Hepatic stellate cell (primary cell): ENCODE measurements at places on chromosomes 6 and 20.

- peak; percentile 57 for DNase-seq
Measured at GRCh38 chr20:2750491-2751251, 49.8 kb downstream of the CPXM1 start.

GRCh38 chr6:20056350-20056992, 155.8 kb downstream of the MBOAT1 start:
- DNase-seq: peak; percentile 14

GRCh38 chr20:13009682-13010406, 1.1 kb downstream of the SPTLC3 start:
- peak; percentile 29 for DNase-seq

DNA sequence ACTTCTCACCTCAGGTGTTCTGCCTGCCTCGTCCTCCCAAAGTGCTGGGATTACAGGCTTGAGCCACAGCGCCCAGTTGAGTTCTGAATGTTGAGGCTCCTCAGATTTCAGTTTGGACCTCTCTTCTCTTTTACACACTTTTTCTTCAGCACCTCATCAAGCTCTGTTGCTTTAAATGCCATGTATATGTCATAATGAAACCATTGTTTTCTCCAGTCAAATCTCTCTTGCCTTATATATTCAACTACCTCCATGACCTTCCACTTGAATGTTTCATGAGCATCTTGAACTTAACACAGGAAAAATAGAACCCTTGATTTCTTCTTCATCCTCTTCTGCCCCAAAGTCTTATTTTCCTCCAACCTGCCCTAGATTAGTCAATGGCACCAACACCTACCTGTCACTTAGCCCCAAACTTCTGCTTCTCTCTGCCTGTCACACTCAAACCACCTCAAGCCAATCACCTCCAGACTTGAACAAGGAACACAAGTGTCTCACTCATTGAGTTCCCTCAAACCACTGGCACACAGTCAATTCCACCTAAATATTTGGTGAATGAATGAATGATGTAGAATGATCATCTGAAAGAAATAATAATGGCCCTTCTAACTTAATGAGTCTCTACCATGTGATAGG, 161.0 kb upstream of the SGK1 start:
- DNase-seq: no peak

DNA sequence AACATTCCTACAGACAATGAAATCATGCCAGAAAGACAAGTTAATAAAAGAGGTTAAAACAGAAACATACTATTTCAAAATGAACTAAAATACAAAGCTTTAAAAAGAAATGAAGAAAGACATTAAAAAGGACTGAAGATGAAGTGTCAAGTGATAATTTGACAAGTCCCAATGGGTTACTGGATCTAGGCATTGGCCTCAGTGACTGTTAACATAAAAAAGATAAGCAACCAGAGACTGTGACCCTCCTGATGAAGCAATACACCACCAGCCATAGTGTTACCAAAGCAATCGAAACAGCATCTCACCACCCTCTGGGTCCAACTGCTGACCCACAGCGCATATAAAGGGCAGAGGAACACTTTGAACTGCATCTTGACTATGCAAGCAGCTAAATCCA, 130.3 kb downstream of the FIG4 start:
- no peak for DNase-seq

GRCh38 chr6:127749095-127749494, 151.8 kb downstream of the THEMIS start:
- no peak for DNase-seq

GRCh38 chr6:39829331-39829730, 37.2 kb downstream of the DAAM2 start:
- no peak for DNase-seq

DNA sequence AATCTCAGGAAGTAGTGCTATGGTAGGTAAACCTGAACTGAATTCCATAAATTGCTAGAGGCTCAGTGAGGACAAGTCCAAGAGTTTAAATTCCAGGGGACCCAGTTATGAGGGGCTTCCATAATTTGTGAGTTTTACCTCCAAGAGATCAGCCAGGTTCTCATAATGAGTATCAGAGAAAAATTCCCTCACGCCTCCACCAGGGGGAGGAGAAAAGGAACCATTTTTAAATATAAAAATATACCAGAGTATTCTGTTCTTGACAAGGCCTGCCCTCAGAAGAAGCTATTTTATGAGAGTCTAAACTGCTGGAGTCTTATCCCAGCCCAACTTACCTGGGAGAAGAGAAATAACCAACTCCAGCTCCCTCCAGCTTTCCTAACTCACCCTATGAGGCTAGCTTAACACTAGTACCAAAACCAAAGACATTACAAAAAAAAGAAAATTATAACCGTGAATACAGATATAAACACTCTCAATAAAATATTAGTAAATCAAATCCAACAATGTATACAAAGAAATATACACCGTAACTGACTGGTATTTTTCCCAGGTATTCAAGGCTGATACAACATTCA, 158.7 kb downstream of the TFAP2A start:
- DNase-seq: peak; percentile 1

- DNase-seq: no peak
Measured at GRCh38 chr6:118804091-118804490, 89.9 kb upstream of the ASF1A start.

DNA sequence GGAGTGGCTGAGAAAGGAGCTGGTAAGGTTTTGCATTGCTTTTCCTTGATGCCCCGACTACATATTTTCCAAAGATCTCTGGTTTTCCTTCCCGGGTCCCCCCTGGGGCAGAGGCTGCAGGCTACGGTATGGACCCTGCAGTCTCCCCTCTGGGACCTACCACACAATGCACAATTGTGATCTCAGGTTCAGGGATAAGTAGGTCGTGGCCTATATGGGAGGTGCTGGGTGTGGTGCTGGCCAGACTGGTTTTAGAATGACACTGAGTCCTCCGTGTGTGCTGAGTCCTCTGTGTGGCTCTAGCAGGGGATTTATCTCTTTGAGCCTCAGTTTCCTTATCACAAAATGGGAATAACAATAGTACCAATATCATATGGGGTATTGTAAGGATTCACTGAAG, 376 bp downstream of the C20orf202 start:
- no peak for DNase-seq

DNA sequence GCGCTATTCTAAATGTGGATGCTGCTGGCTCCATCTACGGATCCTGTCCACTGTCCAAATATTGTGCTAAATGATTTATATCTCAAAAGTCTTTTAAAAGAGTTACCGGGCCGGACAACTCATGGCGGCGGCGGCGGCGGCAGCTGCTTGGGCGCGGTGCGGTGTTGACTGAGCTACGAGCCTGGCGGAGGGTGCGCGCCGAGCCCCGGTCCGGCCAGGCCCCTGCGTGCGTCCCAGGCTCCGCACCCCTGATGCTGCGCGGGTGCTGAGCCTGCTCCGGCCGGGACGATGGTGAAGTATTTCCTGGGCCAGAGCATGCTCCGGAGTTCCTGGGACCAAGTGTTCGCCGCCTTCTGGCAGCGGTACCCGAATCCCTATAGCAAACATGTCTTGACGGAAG, 303.4 kb downstream of the CENPW start:
- no peak for DNase-seq

GRCh38 chr6:17519120-17519519, 81.0 kb upstream of the FAM8A1 start:
- peak; percentile 80 for DNase-seq

DNA sequence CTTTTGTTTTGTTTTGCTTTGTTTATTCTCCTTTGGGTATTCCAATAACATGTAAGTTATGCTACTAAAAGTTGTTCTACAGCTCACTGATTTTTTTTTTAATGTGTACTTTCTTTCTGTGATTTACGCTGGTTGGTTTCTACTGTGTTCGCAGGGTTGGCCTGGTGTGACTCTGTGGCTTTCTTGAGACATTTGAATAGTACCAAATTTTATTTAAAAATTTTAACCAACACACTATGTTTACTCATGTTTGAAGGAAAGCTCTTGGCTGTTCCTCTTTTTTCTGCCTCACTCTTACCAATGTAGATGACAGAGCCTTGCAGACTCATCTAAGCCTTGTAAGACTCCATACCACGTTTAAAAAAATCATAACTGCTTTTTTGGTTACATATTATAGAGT, 1784.9 kb upstream of the DEFB115 start:
- DNase-seq: no peak

GRCh38 chr20:25025091-25025861, 32.7 kb downstream of the ACSS1 start:
- DNase-seq: no peak

- DNase-seq: no peak
Measured at GRCh38 chr6:122286512-122286911, 112.9 kb upstream of the HSF2 start.

GRCh38 chr6:134757911-134758361, 192.0 kb downstream of the ALDH8A1 start:
- DNase-seq: no peak

- DNase-seq: no peak
Measured at GRCh38 chr6:130720076-130720715, 107.0 kb upstream of the SMLR1 start.

- peak; percentile 91 for DNase-seq
Measured at GRCh38 chr6:44489910-44490604, 102.6 kb downstream of the CDC5L start.

DNA sequence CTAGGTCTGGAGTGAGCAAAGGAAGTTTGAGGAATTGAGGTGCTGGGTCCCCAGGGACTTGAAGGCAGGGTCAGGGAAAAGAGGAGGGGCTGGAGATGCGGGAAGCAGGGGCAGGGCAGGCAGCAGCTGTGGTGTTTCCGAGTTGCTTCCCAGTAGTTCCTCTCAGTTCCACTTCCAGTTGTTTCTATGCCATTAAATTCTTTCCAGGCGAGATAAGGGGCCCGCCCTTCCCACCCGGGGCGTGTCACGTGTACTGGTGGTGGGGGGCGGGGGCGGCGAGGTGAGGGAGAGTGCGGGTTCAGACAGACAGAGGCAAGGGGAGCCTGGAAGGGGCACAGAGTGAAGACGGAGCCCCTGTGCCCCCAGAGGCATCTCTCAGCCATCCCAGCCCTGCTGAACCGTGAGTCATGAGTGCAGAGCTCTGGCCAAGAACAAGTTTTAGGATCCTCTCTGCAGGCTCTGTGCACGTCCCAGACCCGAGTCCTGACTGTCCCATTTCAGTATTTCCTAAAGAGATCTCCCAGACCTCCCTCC, 977 bp downstream of the TNXB start:
- DNase-seq: peak; percentile 82

DNA sequence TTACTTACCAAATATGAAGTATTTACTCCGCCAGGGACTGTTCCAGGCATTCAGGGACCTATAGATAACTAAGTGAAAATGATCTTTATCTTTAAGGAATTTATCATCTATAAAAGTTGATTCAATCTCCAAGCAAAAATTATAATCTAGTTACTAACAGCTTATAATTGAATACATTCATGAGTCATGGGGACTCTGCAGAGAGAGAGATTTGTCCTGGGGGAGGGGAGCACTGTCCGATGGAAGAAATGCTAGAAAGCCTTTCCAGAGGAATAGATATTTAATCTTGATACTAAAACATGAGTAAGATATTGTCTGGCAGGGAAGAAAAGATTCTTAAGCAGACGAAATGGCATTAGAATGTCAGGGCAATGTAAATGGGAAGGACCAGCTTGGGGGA, 139.3 kb downstream of the CD164 start:
- DNase-seq: no peak

DNA sequence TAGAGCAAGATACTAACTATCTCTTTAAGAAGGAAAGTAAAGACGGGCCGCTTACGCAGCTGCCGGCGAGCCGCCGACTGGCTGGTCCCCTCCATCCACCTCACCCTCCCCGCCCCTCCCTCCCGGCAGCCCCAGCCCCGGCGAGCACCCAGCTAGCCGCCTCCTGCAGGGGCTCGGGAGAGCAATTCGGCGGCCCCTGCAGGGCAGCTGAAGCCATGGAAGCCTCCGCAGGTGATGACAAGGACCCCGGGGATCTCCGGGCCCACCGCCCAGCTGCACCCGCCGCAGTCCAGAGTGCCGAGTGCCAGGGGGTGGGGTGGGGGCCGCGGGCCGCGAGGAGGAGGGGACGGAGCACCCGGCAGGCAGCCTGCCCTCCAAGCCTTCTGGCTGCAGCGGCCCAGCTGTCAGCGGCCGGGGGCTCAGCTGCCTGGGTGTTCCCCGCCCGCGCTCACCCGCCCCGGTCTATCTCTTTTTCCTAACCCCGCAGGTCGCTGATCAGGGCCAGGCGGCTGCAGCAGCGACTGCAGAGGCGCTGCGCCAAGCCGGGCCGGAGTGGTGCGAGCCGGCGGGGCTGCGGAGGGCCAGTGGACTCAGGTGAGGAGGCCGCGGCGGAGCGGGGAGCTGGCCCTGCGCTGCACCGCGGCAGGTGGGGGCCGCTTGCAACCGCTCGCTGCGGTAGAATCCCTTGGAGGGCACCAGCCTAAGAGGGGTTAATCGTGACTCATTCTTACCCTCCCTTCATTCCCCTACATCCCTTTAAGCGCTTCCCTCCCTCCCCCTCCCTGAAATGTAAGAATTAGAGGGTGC, at the start of gene SNPH:
TSS of gene SNPH (plus strand) at position 128 of the 807 bp plus-strand sequence. CDS start 29,946 bp downstream, outside the sequence.
- peak; percentile 74 for DNase-seq

- DNase-seq: no peak
Measured at GRCh38 chr6:113381959-113382358, 475.2 kb upstream of the MARCKS start.

DNA sequence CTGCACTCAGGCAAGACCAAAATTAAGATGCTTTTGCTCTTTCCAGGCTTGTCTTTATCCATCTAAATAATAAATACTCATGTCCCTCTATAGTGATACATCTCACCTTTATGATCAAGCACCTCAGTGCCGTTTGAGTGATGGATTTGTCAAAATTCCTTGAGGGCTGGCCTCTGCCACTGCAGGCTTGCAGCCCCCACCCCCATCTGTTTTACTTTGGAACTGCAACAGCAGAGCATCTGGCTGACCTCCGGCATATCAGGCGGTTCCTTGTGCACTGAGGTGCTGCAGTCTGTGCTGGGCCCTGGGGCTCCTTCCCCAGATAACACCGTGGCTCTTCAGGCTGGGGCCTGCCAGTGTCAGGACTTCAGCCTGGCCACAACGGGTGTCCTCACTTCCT, 386.9 kb downstream of the CDH26 start:
- no peak for DNase-seq

- DNase-seq: no peak
Measured at GRCh38 chr6:53294095-53294494, 54.7 kb downstream of the ELOVL5 start.

DNA sequence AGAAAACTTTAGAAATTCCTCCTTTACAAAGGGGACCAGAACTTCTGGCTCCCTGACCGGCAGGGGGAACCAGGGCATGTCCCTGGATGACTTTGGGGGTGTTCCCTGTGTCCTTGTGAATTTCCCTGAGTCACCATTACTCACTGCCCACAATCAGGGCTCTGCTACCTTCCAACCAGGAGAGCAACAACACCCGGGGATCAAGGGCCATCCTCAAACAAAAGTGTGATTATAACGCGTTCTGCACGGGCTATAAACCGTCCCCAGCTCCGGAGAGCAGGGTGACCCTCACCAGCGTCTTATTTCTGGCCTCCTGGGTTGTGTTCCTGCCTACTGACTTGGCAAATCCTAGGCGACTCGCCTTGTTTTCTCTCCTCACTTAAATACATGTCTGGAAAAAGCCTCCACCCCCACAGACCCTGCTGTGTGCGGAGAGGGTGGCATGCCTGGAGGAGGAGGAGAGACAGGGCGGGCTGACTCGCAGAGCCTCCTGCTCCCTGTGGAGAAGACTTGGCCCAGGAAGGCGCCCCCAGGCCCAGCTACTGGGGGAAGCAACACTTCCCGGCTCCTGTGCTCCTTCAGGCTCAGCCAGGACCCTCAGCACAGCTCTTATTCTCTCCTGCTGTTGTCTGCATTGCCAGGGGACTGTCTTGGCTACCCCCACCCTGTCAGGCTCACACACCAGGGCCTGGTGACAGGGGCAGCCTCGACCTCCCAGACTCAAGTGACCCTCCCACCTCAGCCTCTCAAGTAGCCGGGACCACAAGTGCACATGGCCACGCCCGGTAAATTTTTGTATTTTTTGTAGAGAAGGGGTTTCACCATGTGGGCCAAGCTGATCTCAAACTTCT, 54.1 kb downstream of the FGD2 start:
- DNase-seq: peak; percentile 96
